ENCODE measurements at places on chromosomes 13 and 19.

GRCh38 chr13:49444524-49445395 lies 686 bp downstream of the SETDB2 start:
- DNase-seq: peak; percentile 80

DNA sequence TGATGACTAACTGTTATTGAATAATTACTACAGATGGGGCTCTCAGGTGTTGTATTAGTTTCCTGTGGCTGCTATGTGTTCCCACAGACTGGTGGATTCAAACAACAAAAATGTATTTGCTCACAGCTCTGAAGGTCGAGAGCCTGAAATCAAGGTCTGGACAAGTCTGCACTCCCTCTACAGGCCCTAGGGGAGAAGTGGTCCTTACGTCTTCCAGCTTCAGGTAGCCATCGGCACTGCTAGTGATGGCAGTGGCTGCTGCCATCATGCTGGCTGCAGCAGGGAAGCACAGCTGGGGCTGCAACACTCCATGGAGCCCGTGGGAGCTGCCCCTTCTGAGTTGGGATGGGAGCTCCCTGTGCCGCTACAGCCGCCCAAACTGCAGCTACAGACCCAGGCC lies 1.9 kb downstream of the TEX26 start:
- no peak for DNase-seq

DNA sequence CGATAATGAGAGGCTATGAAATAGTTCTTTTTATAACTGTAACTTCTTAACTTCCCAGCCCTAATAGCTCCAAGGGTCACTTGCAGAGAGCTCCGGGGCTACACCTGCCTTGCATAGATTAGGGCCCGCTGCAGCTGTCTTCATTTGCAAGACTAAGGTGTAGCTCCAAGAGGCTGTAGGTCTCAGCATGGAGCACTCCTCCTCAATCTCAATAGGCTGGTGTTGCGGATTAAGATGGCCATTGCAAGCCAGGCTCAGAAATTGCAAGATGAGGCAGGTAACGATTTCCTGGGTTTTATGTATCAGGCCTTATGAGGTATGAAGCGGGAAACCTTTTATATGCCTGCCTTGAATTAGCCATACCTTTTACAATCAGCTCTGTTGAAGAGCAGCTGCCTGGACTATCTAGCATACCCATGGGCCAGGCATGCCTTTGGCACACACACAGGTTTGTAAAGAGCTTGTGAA lies 185.7 kb downstream of the TM9SF2 start:
- peak; percentile 70 for DNase-seq

GRCh38 chr19:7999376-7999775 lies 6.1 kb downstream of the ELAVL1 start:
- no peak for DNase-seq

- no peak for DNase-seq
Observed at GRCh38 chr13:64414381-64414780, 2815.8 kb downstream of the PCDH9 start.

DNA sequence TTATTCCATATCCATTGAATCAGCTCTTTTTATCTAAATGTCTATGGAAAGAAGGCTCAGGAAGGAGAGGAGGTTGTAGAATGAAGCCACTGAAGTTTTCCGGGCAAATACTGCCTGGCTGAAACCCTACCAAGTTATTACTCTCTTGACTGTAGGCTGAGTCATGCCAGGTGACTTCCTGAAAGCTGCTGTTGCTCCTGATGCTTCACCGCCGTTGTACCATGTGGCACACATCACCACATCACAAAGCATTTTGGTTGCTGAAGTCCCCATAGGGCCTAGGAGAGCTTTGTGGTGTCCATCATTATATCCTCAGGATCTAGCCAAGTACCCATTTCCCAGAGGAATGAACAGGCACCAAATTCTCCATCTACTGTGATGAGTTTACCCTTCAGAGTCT lies 11.1 kb upstream of the TDRD12 start:
- no peak for DNase-seq

GRCh38 chr19:40550951-40551350 lies 25.7 kb upstream of the SHKBP1 start:
- no peak for DNase-seq

DNA sequence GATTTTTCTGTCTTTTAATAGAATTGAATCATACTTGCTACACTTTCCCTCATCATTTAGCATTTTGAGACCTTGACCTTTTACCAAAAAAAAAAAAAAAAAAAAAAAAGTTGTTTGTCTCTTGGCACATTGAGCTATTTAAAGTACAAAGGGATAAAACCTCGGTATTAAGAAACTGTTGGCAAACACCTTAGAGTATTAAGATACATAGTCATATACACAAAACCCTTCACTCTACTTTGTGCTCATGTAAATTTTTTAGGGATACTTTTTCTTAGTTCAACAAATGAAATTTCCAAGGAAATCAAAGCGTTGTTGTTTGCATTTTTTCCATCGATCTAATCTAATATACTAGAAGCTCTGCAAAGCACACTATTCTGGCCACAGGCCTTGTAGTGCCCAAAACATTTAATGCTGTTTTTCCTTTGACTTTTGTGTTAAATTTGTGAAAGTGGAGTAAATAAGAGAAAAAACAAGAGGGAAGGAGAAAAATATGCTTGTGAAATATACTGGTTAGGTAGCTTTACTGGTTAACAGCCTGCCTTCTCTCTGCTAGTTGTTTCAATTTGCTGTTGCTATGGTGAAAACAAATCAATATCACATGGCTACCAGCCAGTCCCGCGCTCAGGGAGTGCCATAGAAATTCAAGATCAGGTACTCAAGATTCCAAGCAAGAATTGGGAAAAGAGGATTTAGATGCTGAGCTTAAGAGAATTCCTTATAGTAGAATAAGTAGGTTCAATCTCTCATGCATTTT lies 2.6 kb downstream of the MBNL2 start:
- DNase-seq: peak; percentile 62

- no peak for DNase-seq
Observed at GRCh38 chr19:15072930-15073647, 8.9 kb upstream of the OR1I1 start.

DNA sequence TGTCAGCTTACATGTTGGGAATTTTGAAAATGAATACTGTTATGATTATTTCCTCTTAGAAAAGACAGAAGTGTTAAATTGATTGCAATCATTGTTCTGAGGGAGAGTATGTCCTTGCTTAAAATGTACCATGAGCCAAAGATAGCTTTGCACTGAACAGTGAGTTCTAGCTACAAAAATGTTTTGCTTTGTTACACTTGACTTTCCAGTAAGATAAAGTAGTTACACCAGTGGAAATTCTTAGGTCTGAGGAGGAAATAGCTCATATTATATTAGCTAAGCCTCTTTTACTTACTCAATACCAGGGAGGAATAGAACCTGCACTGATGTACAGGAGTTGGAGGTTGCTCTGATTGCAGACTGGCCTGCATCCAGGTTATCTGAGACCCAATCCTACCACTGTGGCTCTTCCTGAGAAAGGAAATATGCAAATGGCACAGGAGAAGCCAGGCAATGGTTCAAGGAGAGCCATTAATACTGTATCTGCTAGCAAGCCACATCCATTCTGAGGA lies 53.0 kb upstream of the FBXL3 start:
- DNase-seq: no peak

DNA sequence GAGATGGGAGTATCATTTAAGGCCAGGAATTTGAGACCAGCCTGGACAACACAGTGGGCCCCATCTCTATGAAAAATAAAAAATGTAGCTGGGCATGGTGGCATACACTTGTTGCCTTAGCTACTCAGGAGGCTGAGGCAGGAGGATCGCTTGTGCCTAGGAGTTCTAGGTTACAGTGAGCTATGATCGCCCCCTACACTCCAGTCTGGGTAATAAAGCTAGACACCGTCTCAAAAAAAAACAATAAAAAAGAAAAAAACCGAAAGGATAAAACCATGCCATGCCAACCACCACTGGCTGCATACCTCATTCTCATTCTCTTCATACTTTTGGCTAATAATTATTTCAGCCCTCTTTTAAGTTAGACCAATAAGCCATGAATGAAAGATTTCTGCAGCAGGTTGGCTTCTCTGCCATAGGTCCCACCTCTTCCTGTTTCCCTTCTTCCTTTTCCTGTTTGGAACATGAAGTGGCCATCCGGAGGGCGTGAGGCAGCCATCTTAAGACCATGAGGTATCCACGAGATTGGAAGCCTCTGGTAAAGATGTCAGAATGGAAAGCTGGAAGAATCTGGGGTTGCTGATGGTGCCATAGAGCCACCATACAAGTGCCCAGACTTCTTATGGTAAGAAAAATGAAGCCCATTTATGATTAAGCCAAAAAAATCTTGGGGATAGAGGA lies 171.3 kb downstream of the CACNA1A start:
- DNase-seq: peak; percentile 3

DNA sequence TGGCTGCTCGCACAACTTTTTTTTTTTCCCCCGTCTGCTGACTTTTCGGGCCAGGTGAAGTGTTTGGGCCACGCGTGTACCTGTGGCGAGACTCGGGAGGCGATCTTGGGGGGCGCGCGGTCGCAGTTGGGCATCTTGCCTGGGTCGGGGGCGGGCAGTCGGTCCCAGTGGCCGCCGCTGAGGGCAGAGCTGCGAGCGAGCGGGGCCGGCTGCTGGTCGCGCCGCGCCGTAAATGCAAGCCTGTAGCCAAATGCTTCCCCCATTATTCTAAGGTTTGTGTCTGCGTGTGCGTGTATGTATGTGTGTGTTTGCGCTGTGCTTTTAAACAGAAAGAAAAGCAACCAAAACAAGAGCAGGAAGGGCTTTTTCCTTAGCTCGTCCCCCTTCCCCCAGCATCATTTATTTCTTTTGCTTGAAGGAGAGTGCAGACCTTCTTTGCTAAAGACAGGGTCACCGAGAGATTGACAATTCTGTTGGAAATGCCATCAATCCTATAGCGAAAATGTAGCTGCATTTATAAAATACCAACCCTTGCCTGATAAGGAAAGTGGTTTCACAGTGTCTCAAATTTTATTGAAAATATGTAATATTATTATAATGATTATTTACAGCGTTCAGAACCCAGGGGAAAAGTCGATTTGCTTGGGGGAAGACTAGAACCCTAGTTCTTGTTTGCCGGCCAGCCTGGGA lies 143.2 kb upstream of the ZNF536 start:
- DNase-seq: no peak

GRCh38 chr19:41350735-41351338 lies 2.9 kb downstream of the TGFB1 start:
- DNase-seq: peak; percentile 65

Measured in erythroblast (primary cell).